ENCODE measurements at places on chromosomes 2 and 18.
A peak's percentile ranks its signal among the peaks of the same experiment; 100 is the strongest.

GRCh38 chr2:10817413-10817812 lies 4.8 kb upstream of the PDIA6 start:
- DNase-seq, result no peak

- no peak for DNase-seq
Measured at GRCh38 chr18:30440351-30440750, 602.2 kb downstream of the DSC3 start.

DNA sequence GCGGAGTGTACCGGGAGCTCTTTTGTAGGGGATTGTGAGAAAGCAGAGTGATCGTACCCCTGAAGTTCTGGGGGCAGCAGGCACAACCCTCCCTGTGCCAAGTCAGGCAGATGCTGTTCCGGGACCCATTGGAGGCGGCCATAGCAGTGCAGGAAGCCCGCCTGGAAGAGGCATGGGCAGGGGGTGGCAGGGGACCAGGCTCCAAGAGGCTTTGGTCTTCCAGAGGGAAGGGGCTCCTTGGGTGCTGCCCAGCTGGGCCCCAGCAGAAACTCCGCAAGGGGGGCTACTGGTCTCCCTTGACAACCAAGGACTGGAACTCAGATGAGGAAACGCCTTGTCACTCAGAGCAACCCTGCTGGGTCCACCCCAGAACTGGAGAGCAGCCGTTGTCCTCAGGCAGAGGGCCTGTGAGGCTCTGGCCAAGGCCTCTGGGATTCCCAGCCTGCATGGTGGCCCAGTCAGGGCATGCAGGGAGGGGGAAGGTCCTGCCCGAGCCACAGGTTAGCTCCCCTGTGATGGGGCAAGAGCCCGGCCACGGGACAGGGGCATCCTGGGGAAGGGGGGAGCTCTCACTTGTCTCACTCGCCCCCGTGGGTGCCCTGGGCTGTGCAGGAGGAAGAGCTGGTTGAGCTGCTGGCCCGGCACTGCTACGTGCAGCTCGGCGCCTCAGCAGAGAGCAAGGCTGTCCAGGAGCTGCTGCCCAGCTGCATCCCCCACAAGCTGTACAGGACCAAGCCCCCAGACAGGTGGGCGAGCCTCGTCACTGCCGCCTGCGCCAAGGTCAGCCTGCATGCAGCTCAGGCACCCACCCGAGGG lies 21.0 kb upstream of the GPR17 start:
- DNase-seq, result no peak

DNA sequence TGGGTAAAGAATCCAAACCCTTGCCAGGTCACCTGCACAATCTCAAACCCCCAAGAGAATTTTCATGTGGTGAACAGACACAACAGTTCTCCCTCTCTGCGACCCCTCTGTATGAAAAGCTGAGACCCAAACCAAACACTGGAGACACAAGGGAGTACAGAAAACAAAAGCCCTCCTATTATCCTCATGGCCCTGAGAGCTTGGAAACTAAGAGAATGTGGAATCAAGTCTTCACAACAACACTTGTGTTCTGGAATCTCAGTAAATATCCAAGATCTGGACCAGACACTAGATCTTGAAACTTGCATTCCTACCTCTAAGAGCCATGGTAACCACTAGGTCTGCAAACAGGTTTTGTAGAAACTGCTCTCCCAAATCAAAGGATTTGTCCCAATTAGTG lies 50.1 kb upstream of the CCDC150 start:
- no peak for DNase-seq

DNA sequence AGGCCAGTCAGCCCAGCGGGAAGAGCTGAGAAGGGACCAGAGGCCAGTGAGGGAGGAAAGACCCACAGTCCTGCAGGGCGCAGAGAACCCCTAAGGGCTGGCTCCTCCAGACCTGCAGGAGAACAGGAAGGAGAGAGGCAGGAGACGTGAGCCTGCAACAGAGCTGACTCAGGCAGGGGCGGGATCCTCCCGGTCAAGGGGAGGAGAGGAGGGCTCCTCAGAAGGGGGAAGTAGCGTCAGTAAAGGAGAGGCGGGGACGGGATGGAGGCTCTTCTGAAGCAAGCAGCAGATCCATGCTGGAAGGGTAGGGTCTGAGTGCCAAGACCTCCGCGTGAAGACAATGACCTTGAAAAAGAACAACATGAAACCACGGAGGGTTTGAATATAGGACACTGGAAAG lies 50.8 kb downstream of the TRABD2A start:
- DNase-seq, result no peak

DNA sequence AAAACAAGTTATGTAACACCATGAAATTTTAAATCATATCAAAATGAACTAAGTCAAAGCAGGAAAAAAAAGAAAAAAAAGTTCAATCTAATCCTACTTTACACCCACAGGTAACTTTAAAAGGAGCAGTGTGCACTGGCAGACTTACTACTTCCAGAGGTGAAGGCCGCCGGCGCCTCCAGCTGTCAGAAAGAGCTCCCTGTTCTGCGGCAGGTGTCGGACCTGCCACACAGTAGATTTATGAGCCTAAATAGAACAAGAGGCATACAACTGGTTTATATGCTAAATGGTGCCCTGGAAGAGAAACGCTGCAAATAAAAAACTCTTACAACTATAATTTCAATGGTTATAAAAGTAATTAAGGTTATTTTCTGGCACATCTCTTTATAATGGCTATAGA lies 23.1 kb upstream of the PNO1 start:
- DNase-seq, result no peak

- no peak for DNase-seq
Measured at GRCh38 chr2:68319398-68320117, at the start of gene CNRIP1. Gene CNRIP1 (minus strand): TSS chr2:68319949. CDS start chr2:68319400, 549 bp downstream.

- peak; percentile 59 for DNase-seq
Measured at GRCh38 chr2:70381821-70382220, 80.0 kb upstream of the FAM136A start.

GRCh38 chr2:118223511-118223991 lies 135.3 kb downstream of the INSIG2 start:
- DNase-seq, result no peak

GRCh38 chr18:59041819-59042815 lies 97.6 kb upstream of the SEC11C start:
- DNase-seq, result peak; percentile 91

GRCh38 chr2:13660231-13660630 lies 943.5 kb downstream of the TRIB2 start:
- DNase-seq, result no peak

DNA sequence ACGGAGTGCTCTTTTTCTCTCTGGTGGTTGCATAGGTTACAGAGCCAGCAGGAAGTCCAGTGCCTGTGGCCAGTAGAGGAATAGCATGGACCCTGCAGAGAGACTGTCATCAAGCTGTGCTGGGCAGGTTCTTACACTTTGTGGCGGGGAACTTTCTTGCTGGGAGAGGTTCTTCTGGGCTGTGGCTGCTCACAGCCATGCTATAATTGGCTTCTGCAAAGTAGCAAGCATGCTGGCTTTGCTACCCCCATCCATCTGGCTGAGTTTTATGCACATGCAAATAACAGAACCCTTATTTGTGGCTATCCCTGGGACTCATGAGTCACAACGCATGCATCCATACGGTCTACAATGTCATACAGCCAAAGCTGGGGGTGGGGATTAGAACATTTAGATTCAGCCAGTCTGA lies 68.9 kb downstream of the PLCL1 start:
- no peak for DNase-seq

- DNase-seq, result no peak
Measured at GRCh38 chr2:2472044-2472443, 141.0 kb upstream of the MYT1L start.

GRCh38 chr2:196598412-196598811 lies 41.1 kb upstream of the CCDC150 start:
- no peak for DNase-seq

DNA sequence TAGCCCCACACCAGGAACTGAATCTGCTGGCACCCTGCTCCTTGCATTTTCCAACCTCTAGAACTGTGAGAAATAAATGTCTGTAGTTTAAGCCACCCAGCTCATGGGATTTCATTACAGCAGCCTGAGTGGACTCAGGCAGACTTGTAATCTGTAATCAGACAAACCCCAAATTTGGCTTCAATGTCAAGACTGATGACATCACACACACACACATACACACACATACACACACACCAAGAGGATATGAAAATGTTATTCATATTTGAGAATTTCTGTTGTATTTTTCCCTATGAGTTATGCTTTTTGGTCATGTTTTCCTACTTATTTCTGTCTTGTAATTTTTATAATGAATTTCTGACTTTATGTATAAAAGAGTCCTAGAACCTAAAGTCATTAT lies 83.8 kb upstream of the GLI2 start:
- DNase-seq, result no peak

- no peak for DNase-seq
Measured at GRCh38 chr18:79250301-79250981, 145.3 kb upstream of the NFATC1 start.

DNA sequence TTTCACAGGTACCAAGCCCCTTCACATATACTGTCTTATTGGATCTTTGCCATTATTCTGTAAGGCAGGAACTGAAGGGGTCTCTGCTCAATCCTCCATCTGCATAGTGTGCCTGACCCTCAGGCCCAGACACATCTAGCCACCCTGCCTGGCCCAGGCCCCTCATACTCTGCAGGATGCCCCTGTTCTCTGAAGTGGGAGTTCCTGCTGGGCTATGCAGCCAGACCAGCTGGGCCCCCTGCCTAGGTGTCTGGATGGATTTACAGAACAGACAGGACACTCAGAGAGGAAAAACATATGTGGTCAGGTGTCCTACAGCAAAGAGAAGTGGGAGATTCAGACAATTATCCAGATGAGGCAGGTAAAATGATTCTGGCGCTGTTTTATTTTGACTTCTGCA lies 42.0 kb downstream of the SLC4A5 start:
- DNase-seq, result no peak

DNA sequence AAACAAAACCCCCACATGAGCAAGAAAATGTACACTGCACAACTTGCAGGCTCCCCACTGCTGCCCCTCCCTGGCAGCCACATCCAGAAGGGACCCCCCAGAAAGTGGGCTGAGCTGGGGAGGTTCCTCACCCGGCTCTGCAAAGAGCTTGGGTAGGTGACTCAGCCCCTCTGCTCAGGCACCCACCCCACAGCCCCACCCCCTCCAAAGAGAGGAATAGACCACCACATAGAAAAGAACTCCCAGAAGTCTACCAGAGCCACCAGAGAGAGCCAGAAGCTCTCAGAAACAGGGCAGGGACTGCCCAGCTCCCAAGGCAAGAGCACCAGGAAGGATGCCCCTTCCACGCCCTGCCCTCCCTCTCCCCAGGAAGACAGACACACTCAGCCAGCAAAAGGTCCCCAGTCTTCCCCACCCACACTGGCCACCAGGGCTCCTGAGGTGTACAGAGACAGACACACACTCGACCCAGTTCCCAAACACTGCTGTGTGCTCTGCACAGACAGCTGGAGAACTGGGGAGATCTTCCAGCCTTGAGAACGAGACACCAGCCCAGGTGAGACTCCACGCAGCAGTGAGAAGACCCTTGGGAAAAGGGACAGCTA lies 28.2 kb downstream of the BIN1 start:
- no peak for DNase-seq

GRCh38 chr2:168997118-168997521 lies 34.0 kb downstream of the ABCB11 start:
- DNase-seq, result no peak

- no peak for DNase-seq
Measured at GRCh38 chr2:177246000-177246399, 18.5 kb downstream of the NFE2L2 start.

- DNase-seq, result peak; percentile 75
Measured at GRCh38 chr2:28080911-28081310, 190.4 kb downstream of the BABAM2 start.

DNA sequence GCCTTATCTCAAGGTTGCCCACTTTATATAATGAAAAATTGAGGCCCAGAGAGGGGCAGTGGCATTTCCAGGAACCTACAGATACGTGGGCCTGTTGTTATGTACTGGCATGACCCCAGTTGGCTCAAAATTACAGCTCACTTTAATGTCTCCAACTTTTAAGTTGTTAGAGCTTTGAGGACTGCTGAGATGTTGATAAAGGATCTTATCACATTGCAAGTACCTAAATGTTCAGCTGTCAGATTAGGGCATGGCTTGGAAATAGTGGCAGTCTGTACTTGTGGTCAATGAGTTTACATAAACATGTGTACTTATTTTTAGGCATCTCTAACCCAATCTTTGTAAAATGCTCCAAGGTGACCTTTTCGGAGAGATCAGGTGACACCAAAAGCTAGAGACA lies 14.6 kb downstream of the SLC4A5 start:
- DNase-seq, result no peak

DNA sequence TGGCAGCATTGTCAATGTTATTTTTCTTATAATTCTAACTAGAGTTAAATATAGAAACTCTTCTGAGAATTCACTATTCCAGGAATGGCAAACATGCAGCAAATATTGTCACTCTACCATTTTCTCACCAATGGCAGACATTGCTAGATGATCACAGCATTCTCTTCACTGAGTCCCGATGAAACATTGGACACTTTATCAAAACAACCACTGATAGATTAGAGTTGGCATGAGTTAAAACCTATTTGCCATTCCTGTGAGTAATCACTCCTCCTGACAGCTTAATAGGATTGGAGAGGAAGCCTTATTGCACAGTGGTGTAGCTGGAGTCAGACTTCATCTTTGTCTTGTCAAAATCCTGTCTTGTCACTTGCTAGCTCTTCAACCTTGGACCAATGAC lies 163.9 kb upstream of the THUMPD2 start:
- DNase-seq, result peak; percentile 91

DNA sequence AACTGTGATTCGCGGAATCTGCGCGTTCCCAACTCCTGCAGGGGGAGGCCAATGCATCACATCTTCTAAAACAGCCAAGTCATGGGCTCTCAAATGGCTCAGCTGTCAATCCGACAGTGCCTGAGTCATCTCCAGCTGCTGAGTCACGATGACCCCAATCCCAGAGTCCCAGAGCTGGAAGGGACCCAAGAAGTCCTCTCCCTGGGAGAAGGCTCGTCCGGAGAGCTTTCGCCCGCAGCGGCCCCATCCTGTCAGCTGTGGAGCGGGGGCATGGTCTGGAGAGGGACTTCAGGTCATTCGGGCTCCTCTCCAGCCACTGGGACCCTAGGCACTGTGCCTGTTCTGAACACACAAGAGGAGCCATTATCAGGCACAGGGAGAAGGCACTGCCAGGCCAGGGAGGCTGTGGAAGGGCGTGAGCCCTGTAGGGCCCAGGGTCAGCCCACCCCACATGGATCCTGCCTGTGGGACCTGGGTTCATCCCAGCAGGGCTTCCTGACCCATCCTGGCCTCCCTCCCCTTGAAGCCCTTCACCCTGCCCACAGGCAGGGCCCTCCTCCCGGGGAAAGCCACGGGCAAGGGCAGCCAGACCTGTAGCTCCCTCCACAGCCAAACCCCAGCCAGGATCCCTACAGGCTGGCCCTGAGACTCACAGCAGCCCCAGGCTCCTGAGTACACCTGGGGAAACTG lies 47.6 kb upstream of the GPC1 start:
- DNase-seq, result peak; percentile 84

GRCh38 chr2:35891528-35891927 lies 464.1 kb upstream of the CRIM1 start:
- DNase-seq, result no peak

GRCh38 chr2:11581797-11582611 lies 48.2 kb downstream of the GREB1 start:
- no peak for DNase-seq

GRCh38 chr2:65386344-65386743 lies 46.1 kb downstream of the SPRED2 start:
- DNase-seq, result no peak

- no peak for DNase-seq
Measured at GRCh38 chr2:172843266-172843582, 107.6 kb downstream of the RAPGEF4 start.

- no peak for DNase-seq
Measured at GRCh38 chr2:150012986-150013385, 425.4 kb upstream of the MMADHC start.

All from GM04503 (cell line).